ENCODE measurements at places on chromosomes 2 and 18.

GRCh38 chr2:217327953-217328621 is 468.2 kb upstream of the TNP1 start:
- DNase-seq: no peak

DNA sequence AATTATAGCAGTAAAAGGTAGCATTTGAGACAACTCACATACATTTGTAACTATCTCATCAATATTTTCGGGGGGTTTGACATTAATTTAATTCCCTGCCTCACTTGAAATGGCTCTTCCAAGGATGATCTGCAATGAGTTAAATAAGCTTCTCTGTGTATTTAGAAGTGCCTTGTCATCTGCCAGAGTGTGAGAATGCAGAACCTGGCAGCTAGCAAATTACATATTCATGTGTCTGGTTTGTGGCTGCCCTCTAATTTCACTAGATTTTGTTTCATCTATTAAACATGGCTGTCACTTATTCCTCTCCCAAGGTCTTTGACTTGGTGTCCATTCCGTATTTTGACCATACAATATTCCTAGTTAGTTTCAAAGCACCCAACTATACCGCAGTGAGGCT is 158.3 kb upstream of the CAVIN2 start:
- DNase-seq: no peak

DNA sequence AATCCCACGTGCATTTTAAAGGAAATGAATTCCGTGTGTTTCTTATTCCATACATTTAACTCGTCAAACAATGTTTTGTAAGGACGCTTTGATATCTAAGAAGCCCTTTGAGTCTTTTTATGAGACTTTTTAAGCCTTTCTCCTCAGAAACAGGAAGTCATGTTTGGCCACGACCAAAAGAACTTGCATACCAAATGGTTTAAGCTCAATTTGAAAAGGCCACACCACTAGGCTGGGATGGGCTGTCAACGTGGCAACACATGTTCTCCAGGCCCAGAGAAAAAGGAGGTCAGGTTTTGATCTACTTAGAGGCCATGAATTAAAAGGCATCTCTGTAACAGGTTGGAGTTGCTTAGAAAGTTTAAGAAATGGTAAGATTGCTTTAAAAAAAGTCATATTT is 441.8 kb downstream of the CMPK2 start:
- DNase-seq: no peak

DNA sequence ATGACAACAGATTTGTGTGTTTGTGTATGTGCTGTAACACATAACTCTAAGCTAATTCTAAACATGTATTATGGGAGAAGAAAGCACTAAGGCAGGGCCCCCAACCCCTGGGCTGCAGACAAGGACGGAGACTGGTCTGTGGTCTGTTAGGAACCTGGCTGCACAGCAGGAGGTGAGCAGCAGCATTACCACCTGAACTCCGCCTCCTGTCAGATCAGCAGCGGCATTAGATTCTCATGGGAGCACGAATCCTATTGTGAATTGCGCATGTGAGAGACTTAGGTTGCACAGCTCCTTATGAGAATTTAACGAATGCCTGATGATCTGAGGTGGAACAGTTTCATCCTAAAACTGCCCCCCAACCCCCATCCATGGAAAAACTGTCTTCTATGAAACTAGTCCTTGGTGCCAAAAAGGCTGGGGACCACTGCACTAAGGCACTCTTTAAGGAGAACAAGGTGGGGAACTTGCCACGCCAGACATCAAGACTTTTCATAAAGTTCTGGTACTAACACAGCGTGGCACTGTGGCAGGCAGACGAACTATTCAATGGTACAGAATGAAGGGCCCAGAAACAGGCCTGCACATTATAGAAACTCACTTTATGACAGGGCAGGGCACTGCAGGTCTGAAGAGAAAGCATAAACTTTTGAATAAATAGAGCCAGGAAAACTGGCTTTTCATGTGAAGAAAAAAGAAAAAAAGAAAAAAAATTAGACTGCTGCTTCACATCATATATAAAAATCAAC is 14.0 kb downstream of the REEP1 start:
- no peak for DNase-seq

GRCh38 chr2:235116885-235117492 is 165.2 kb downstream of the SH3BP4 start:
- no peak for DNase-seq

DNA sequence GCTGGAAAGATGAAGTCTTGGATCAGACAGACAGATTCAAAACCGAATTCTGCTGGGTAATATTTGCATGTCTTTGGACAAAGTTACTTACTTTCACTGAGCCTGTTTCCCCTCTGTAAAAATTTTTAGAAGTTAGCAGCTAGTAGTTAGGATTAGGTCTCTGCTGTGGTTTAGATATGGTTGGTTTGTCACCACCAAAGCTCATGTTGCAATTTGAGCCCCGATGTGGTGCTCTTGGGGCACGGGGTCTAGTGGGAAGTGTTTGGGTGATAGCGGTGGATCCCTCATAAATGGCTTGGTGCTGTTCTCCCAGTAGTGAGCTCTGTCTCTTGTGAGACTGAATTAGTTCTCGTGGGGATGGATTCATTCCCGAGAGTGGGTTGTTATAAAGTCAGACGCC is 38.9 kb upstream of the PNO1 start:
- no peak for DNase-seq

GRCh38 chr2:212922701-212923100 is 228.7 kb downstream of the IKZF2 start:
- no peak for DNase-seq

DNA sequence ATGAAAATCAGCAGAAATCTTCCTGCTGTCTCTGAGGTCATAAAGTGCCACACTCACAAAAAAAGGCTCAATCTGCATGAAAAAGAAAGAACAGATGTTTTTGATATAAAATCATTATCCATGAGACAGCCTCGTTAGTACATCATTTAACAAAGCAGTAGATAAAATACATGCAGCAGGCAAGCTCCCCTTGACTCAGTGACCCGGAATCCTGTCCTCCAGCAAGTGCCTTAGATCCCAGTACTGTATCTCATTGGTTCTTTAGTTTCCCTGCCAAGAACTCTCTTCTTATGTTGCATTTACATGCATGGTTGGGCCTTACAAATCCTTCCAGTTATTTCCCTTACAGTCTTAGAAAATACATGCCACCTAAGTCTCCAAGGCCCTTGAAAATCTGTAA is 148.9 kb upstream of the CCDC195 start:
- no peak for DNase-seq

GRCh38 chr2:43125090-43125998 is 101.1 kb downstream of the ZFP36L2 start:
- DNase-seq: no peak

DNA sequence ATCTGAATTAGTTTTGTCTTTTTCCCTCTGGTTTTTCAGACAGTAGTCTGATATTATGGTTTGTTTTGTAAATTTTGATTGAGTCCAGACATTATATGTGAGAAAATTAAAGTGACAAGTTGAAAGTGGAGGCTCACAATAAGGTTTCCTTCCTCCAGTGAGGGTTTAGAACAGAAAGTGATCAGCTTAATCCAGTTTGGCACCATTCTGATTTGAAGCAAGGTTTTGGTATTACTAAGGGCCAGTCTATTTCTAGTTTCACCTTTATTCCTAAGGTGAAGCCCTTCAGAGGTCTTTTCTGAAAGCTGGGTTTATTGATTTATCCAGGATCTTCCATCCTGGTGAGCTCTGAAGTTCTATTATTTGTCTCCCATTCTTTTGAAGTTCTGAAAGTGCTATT is 68.7 kb downstream of the CDC42EP3 start:
- DNase-seq: no peak

DNA sequence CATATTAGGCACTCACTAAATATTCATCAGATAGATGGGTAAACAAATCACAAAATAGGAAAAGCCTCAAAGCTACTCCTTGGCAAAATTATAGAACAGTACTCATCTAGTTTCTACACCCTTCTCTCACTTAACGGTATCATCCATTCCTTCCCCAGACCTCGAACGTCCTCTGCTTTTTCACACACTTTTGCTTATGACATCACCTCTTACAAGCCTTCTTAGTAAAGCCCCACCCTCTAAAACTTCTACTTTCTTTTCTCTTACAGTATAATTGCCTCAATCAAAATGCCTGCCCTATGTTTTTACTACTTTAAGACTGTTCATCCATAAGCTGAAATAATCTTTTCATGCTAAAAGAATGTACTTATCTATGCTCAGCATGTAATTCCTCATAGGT is 8.1 kb downstream of the CHN1 start:
- no peak for DNase-seq

DNA sequence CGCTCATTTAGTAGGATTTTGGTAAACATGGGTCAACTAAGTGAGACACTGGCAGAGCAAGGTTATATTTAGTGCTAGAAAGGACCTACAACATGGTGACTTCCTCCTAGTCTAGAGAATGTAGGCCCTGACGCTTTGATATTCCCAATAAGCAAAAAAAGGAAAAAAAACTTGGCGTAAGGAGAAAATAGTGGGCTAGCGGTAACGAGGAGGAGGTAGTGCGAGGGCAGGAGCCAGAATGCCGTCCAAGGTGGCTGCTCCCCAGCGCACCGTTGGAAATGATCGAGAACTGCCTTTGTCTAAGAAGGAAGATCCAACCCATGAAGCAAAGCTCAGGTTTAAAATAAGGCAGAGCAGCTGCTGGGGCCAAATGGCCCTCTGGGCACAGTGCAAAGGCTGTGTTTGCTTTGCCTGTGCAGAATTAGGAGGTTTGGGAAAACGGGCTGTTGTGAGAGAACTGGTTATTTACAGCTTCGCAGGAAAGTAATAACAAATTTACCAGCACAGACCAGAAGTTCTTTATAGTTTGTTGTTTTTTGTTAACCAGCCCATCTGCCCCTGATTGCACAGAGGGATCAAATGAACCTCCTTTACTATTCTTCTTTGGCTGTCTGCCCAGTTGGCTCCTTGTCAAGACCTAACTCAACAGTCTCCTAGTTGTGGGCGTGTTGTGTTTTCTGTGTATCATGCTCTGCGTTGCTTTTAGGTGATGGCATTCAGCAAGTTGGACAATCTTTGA is 86.6 kb downstream of the ITGB1BP1 start:
- DNase-seq: no peak

GRCh38 chr2:164933671-164934189 is 21.6 kb downstream of the SLC38A11 start:
- no peak for DNase-seq

- no peak for DNase-seq
These were observed 464.6 kb downstream of the MTX2 start for GRCh38 chr2:176733698-176734430.

- no peak for DNase-seq
These were observed 3.3 kb upstream of the ATP8B1 start for GRCh38 chr18:57806201-57806977.

DNA sequence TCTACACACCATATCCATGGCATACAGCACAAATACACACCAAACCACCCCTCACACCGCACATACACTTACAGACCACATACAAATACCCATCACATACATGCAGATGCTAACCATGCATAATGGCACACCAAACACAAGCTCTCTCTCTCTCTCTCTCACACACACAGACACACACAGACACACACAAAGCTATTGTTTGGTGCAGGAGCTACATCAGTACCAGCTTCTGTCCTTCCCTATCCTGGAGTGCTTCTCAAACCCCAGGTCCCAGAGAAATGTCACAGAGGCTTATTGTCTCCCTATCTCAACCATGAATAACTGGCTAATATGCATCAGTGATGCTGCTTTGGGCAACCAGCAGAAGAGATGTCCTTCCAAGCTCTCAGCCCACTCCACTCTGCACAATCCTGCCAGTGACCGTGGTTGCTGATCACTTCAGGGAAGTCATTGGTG is 36.5 kb upstream of the ST3GAL5 start:
- DNase-seq: no peak

DNA sequence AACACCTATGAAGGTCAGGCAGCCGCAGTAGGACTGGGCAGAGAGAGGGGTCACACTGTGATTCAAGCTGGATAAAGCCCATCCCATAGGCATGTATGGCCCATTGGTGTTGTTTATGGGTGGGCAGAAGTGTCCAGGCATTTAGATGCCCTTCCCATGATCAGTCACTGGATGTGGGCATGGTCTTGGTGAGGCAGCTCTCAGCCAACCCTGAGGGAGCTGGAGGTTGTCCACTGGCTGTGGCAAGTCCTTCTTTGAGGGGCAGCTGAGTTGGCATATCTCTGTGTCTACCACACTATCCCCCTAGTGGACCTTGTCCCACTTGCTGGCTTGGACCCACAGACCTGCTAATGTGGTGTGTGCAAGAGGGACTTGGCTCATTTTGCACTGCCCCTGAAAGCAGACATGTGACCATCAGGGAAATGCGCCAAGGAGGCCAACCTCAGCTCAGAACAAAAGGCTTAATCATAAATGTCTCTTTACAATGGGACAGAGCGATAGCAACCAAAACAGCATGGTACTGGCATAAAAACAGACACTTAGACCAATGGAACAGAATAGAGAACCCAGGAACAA is 82.0 kb downstream of the TMEM17 start:
- DNase-seq: no peak
